ENCODE measurements at places on chromosomes 2 and 18.

DNA sequence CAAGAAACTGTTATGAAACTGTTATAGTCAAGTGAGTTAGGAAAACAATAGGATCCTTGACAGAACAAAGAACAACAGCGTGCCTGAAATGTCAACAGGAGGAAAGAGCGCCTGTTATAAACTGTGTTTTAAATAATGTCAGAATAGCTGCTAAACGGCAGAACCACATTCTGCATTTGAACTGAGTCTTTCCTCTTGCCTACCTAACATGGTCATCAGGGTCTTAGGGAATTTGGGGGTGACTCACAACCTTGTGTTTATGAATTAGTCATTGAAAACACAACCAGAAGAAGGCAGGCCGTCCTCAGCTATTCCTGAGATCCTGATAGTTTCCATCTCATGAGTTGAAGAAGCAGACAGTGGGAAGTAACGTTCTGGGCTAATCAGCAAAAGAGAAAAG, 222.0 kb upstream of the FN1 start:
- DNase-seq, result no peak

GRCh38 chr2:151973013-151973900, 125.6 kb downstream of the CACNB4 start:
- peak; percentile 7 for DNase-seq

- DNase-seq, result no peak
Measured at GRCh38 chr2:177778472-177778871, 294.1 kb downstream of the PDE11A start.

DNA sequence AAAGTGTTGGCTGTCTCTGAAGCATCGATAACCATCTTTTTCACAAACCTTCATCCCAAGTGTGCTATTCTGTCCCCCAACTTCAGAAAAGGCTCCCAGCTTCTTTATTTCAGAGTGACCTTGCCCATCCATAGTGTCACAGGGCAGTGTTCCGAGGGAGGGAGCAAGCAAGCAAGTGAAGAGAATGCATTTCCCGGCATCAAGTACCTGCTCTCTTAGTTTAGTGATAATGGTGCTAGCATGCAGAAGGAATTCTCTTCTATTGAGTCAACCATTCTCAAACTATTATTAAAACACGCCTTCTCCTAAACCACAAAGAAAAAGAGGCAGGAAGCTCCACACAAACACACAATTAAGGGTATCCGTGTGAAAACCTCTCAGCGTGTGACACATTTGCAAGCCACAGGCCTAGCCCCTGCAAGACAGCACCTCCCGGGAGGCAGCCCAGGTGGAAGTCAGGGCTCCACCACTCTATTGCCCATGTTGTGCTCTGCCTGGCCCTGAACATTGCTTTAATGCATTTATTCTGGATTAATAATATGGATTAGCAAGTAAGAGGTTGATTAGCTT, 504.9 kb downstream of the GALR1 start:
- no peak for DNase-seq

- no peak for DNase-seq
Measured at GRCh38 chr2:218788529-218789255, 6.7 kb downstream of the CYP27A1 start.

DNA sequence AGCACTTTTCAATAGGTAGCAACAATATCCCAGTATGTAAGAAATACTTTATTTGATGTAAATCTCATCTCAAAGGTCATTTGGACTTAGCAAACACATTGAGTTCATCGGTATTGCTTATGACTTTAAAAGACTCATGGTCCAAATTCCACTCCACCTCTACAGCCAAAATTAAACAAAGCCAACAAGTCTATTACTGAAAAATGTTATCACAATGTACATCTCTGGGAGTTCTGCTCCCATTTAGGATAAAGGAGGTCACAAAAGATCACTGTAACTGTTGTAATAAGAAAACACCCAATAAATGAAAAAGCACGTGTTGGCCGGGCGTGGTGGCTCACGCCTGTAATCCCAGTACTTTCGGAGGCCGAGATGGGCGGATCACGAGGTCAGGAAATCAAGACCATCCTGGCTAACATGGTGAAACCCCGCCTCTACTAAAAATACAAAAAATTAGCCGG, 50.0 kb downstream of the ESCO1 start:
- no peak for DNase-seq

DNA sequence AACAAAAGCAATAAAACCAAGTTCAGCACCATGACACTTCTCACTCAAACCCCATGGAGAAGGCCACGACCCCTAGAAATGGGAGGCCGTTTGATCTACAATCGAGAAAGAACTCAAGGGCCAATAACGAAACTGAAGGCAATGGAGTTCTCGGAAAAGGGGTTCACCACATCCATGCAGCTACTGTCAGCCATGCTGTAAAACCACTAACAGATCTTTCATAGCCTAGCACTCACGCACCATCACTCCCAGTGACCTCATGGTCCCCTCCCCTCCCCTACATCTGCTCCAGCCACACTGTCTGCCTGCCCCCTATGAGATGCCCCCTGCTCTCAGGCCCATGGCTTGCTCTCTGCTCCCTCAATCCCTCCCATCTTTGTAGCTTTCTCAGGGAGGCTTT, 135.3 kb downstream of the TMEM163 start:
- DNase-seq, result no peak
